ENCODE measurements at places on chromosomes 6 and 20.

DNA sequence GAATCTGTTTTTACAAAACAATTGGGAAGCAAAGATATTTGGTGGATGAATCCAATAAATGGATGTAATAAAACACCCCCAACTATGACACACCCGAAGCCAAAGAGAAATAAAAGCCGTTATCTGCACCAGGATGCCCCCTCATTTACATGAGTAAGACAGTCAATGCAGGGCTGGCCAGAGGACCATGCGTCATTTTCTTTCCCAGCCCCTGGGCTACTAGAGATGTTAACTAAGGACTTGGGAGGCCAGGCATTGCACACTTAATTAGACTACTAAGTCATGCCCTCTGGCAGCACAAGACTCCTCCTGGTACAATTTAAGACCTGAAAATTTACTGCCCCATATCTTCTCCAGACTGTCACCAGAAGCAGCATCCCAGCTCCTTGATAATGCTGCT, 3.2 kb downstream of the LEMD2 start:
- DNase-seq, result no peak

DNA sequence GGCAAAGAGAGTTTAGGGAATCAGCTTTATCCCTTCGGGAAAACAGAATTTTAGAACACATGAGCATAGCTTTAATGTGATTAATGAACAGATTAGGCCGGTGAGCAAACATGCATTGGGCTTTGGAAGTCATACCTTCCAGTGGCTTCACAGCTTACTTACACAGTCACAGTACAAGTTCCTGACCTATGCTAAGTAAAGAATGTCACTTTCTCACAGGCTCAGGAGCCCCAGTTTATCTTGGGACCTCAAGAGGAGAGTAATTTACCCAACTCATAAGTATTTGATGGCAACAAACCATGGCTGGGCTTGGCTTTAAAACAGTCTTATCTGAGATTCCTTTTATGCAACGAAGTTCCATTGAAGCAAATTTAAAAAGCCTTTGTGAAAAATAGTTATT, 195.9 kb downstream of the AKAP7 start:
- no peak for DNase-seq

DNA sequence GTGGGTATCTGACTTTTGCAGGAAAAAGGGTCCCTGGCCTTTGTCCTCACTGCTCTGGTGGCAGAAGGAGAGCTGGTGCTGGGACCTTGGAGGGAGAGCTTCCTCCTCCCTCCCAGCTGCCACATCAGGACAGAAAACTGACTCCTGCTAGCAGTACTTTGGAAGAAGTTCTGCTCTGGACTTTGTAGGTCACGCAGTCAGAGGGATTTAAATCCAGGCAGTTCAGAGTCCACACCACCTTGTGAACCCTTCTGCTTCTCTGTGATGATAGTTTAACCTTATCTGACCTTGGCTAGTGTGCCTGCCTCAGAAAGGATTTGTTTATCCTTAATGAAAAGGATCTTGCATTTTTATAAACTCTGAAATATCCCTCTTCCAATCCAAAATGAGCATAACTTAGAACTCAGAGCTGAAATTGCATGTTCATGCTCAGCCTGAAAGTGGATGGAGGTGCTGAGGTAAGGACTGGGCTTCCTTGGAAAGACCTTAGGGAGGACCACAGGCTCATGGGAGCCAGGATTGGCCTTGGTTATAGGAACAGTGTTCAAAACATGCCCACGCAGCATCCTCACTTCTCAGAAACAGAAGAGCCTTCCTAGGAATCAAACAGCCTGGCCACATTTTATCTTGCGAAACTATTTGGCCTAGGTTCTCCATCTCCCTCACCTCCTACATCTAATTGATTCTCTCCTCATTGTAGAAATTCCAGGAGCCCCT, 123.9 kb upstream of the SASH1 start:
- no peak for DNase-seq

- DNase-seq, result no peak
Measured at GRCh38 chr6:97026298-97026697, 101.8 kb downstream of the KLHL32 start.

GRCh38 chr20:23143098-23143497, 57.0 kb upstream of the CD93 start:
- DNase-seq, result no peak

DNA sequence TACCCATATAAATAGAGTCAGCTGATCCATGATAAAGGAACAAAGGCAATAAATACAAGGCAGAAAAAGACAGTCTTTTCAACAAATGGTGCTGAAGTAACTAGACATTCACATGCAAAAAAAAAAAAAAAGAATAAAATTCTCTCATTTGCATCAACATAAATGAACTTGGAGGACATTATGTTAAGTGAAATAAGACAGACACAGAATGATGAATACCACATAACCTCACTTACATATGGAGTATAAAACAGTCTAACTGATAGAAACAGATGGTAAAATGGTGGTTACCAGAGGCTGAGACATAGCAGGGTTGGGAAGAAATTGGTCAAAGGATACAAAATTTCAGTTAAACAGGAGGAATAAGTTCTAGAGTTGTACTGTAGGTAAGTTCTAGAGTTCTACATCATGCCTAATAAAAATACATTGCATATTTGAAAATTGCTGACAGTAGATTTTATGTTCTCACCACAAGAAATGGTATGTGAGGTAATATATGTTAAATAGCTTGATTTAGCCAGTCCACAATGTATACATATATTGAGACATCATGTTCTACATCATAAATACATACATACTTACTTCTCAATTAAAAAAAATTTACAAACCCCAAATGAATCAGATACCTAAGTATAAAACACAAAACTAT, 8.3 kb downstream of the ZNF322 start:
- DNase-seq, result no peak

DNA sequence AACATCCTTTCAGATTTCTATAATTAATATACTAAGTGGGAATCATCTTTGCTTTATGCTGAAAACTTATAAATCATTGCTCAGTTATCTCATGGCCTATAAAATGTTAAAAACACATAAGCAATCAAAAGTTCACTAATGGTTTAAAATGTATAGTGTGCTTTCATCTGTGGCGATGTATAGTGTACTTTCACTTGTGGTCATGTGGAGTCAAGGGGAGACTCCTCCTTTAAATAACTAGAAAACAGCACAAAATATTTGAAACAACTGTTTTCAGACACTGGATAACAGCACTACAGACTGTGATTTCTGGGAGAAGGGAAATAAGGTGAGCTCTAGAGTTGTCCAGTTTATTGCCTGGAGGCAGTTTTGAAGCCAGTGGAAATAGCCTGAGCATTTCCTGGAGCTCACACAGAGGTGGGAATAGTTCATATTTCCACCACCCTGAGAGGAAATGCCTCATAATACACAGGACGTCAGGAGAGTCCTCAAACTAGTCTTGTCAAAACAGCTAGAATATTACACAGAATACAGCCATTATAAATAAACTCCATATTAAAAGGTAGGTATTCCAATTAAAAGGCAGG, 89.4 kb downstream of the CEP162 start:
- no peak for DNase-seq
